ENCODE measurements at places on chromosomes 13 and 19. TPM values are rescaled to one million over a fixed set of nuclear protein-coding genes. Genes with fewer than 3 reads are reported as not detected.

DNA sequence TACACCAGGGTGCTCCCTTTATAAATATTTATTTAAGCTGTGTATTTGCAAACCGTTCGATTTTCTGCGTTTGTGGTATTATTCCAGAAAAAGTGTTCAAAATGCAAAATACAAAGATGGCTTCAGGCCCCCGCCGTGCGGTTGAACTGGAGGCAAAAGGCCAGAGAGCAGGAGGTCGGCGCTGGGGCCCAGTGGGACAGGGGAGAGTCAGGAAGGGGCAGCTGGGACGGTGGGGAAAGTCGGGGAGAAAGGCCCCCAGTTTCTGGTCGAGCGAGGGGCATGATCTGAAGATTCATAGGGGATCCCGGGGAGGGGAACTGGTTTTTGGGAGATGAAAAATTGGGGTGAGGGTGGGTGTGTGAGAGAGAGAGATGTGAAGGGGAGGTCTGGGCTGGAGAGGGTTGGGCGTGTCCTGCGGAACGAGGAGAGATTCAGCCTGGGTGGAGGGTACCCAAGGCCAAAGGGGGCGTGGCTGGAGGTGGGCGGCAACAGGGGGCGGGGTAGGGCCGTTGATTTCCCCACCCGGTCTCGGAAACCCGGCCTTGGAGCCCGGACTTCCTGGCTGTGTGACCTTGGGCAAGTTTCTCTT lies 678 bp downstream of the ISOC2 start:
- DNase-seq, result peak; percentile 81

GRCh38 chr13:23848019-23848418 lies 41.2 kb downstream of the MIPEP start:
- DNase-seq, result no peak

GRCh38 chr19:41701401-41702075 lies 6.9 kb upstream of the CEACAM5 start:
- no peak for DNase-seq

GRCh38 chr19:13155472-13156359 lies 5.5 kb downstream of the IER2 start:
- DNase-seq, result peak; percentile 79

DNA sequence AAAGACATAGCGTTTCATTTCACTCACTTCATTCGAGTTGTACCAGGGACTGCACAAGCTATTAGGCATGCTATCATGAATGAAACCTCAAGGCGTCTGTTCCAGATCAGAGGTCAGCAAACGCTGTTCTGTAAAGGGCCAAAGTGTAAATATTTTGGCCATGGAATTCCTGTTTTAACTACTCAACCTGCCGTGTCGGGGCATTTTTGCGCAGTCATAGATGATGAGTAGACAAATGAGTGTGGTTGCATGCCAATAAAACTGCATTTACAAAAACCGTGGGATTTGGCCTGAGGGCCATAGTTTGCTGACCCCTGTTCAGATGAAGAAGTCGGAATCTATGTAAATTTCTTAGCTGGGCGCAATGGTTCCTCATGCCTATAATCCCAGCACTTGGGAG lies 6.5 kb downstream of the INSR start:
- no peak for DNase-seq

Gene LYL1
- total RNA-seq, result under 0.01 TPM

- DNase-seq, result no peak
Measured at GRCh38 chr13:51636349-51636890, 52.2 kb downstream of the WDFY2 start.

- DNase-seq, result no peak
Measured at GRCh38 chr19:6778386-6778785, 5.9 kb downstream of the VAV1 start.

- peak; percentile 64 for DNase-seq
Measured at GRCh38 chr19:35162471-35163326, 8.2 kb downstream of the FXYD5 start.

Gene CLIP3
- 19.8 TPM for total RNA-seq

GRCh38 chr19:44875666-44876451 lies 15.2 kb upstream of the TOMM40 start:
- DNase-seq, result peak; percentile 70

- no peak for DNase-seq
Measured at GRCh38 chr13:50080911-50081678, 65.9 kb downstream of the KCNRG start.

DNA sequence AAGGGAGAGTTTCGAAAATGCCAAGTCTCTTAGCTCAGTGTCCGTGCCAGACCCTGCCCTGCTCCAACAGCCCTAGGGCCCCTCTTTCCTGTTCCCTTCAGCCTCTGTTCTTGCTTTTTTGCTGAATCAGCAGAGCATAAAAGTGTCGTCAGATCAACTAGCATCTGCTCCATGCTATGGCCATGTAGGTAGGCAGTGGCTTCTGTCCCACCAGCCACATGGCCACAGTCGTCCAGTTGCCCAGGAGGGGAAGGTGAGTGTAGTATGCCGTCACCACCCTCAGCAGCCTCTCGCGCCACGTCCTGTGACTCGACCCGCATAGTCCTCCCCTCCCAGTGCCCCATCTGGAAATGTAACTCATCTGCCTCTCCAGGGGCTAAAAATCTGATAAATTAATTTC lies 50.9 kb upstream of the ATP11A start:
- no peak for DNase-seq

DNA sequence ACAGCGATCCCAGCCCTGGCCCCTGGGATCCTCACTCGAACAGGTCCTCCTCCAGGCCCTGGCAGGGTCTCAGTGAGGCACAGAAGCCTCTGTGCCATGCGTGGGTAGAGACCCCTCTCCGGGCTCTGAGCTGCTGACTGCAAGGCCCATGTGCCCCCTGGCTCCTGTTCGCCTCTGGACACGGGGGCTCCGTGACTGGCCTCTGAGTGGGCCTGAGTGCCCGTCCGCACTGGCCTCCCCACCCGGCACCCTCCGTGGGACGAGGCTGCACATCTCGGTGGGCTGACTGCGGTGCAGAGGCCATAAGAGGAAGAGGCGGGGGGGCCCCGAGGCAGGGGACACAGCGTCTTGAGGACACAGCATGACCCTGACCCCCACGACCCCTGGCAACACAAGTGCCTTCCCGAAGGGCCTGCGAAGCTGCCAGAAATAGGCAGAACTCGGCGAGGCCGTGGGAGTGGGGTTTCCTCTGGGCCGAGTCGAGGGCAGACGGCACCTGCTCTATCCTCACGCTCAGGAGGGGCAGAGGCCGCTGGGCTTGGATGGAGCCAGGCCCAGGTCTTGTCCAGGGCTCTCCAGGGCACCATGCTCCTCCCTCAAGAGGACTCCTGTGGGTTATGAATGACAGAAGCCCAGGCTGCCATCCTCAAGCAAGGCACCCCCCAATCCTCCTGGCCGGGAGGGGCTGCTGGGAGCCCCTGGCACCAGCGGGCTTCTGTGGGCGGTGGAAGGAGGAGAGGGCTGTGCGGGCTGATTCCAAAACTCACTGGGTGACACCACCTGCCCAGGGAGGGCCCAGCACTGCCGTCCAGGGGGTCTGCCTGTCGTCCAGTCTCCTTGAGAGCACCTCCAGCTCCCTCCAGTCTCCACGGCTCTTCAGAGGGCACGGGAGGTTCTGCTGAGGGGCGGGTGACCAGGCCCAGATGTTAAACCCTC lies 52.6 kb downstream of the RASA3 start:
- DNase-seq, result no peak

GRCh38 chr13:72151241-72151640 lies 284.2 kb upstream of the DACH1 start:
- DNase-seq, result peak; percentile 43

GRCh38 chr19:4803736-4804695 lies 12.5 kb downstream of the FEM1A start:
- DNase-seq, result peak; percentile 40

Gene FAAP24
- 1.3 TPM for total RNA-seq

DNA sequence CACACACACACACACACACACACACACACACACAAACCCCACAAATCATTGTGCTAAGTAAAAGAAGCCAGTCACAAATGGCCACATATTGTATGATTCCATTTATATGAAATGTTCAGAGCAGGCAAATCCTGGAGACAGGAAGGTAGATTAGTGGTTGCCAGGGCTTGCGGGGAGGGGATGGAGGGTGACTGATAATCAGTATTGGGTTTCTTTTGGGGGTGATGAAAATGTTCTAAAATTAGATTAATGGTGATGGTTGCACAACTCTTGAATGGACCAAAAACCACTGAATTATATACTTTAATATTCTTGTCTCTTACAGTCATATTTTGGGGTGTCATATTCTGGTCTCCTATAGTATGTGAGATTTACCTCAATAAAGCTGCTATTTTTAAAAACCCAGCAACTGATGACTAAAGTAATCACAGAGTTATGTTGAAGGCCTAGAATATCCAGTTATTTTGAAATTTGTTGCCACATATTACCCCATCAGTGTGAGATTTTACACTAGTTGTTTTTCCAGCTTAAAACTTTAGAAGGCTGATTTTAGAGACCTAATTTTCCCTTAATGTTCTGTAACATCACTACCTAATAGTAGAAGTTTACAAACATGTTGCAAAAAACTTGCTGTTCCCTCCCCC lies 20.3 kb downstream of the FLT1 start:
- no peak for DNase-seq

DNA sequence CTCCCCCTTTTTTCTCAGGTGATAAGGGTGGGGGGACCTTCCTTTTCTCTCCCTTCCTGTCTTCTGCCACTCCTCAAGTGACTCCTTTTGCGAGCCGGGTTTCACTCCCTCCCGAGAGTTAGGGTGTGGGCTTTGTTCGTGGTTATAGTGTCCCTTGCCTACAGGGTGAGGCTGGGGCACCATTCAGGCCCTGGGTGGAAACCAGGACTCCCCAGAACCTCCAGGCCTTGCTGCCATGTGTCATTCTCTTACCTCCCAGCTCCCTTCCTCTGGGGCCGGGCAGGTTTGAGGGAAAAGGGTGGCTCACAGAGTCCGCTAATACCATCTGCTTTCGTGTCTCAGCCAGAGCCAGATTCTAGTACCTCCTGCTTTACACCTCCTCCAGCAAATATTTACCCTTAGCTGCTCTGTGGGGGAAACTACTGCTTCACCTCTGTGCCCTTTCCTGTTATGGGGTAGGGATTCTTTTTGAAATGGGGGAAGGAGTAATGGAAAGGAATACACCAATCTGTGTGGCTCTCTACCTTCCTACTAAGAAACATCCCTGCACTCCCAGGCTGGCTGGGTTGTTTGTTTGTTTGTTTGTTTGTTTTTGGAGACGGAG lies 2.8 kb downstream of the ACTN4 start:
- DNase-seq, result no peak

GRCh38 chr13:109877809-109878208 lies 91.4 kb upstream of the IRS2 start:
- no peak for DNase-seq

Gene KANK3
- 0.26 TPM for total RNA-seq

- DNase-seq, result peak; percentile 82
Measured at GRCh38 chr19:55178781-55179599, 1.1 kb downstream of the SYT5 start.

GRCh38 chr13:70107498-70108281 lies at the start of gene ATXN8OS:
TSS of gene ATXN8OS (plus strand) at chr13:70107826.
- peak; percentile 3 for DNase-seq

Gene URAD
- total RNA-seq, result not detected

Gene GRIN3B
- total RNA-seq, result 0.51 TPM

DNA sequence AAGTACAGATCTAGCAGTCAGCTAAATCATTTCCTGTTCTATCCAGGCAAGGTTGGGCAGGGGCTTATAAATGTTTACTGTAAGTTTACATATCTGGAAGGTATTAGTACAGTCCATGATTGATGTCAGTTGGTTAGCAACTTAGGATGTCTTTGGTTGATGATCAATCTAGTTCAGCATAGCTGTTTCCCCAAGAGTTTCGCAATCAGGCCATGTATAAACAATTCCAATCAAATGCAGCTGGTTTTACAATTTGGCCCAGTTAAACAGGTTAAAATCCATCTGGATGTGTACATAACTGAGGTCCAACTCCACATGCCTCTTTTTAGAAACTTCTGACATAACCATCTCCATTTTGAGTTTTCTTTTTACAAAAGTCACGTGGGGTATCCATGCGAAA lies 6.9 kb downstream of the ZNF221 start:
- DNase-seq, result peak; percentile 68

- peak; percentile 18 for DNase-seq
Measured at GRCh38 chr19:57558525-57558924, 1.1 kb downstream of the ZNF550 start.

- DNase-seq, result no peak
Measured at GRCh38 chr13:99058527-99059495, 80.9 kb upstream of the DOCK9 start.

DNA sequence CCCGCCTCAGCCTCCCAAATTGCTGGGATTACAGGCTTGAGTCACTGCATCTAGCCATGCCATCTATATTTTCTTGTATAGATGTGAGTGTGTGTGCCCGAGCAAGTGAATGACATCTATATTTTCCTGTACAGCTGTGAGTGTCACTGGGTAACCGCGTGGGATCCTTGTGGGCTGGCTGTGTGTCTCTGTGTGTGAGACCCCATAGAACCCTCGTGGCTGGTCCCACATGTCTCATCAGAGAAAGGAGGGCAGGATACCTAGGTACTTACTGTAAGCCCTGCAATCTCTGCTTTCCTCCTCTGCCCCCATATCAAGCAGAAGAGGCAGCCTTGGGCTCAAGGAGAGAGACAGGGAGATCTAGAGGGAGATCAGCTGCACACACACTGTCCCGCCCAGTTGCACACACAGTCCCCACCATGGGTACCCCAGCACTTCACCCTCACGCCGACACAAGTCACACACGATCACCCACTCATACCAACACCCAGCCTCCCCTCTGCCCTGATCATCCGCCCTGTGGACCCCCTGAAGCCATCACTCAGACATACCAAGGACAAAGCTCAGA lies 655 bp downstream of the DENND1C start:
- DNase-seq, result no peak

Gene ZNF681
- total RNA-seq, result 0.66 TPM

Gene RASL11A
- total RNA-seq, result 82.2 TPM

- no peak for DNase-seq
Measured at GRCh38 chr13:51717786-51718398, 86.1 kb downstream of the DHRS12 start.

DNA sequence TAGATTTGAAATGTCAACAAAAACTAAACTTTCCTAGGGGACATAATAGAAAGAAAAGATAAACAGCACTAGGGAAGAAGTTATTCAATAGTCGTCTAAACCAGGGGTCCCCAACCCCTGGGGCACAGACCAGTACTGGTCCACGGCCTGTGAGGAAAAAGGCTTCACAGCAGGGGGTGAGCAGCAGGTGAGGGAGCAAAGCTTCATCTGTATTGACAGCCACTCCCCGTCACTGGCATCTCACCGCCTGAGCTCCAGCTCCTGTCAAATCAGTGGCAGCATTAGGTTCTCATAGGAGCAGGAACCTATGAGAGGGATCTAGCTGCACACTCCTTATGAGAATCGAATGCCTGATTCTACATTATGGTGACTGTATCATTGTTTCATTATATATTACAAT lies 382.7 kb downstream of the MYO16 start:
- no peak for DNase-seq

Measured in fibroblast of lung (primary cell).